ENCODE measurements at places on chromosomes 7 and 10.

DNA sequence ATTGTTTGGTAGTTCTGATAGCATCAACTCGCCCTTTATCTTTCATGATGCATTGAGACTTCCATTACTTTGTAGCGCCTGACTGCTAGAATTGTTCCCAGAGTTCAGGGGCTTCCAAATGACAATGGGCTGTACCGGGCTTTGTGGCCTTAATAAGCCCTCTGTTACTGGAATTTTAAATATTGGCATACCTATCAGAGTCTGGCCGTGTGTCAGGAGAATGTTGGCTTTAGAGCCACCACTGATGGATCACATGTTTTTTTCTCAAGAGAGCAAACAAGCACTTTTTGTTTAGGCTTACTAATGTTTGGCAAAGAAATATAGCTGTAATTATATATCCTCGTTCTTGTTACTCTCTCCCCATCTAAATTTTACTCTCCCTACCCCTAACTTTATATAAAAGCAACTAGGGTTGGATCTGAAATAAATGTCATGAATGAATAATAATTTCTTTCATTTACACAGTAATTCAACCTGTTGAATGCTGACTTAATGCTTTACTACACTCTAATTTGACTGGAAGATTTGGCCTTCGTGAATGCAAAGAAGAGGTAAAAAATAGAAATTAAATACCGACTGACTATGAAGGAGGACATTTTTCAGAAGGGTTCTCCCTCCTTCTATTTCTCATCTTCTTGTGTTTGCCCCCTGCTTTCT lies 396.7 kb downstream of the AUTS2 start:
- DNase-seq, result peak; percentile 50

GRCh38 chr10:30542001-30542894 lies 87.3 kb downstream of the LYZL2 start:
- no peak for DNase-seq

- DNase-seq, result no peak
Observed at GRCh38 chr7:36312064-36312914, 77.4 kb upstream of the ANLN start.

GRCh38 chr7:101667920-101668319 lies 38.8 kb upstream of the MYL10 start:
- no peak for DNase-seq

DNA sequence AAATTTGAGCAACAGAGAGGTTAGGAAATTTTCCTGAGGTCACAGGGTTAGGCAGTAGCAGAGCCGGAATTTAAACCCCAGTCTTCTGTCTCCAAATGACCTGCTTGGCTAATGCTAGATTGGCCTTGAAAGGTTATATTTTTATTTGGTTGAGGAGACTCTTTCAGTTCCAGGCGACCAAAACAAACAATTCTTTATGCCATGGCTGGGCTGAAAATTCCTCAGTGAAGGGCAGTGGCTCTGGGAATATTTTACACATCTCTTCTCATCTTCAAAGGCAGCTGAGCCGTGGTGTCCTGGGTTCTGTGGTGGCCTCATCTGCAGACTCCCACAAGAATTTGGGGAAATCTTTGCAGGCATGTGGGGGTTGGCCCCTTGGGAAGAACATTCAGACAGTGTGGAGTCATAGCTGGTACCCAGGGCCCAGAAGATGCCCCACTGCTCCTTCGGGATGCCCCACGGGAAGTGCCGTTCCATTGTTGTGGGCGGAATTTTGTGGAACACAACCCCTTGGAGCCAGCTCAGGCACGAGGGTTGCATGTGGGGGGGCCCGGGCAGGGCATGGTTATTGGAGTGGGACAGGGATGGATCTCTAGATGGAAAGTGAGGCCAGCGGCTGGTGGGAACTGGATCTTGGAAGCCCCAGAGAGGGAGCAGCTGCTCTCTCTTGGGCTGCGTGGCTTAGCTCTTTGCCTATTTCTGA lies 33.2 kb downstream of the RPS24 start:
- DNase-seq, result no peak

GRCh38 chr10:70984986-70985722 lies 96.8 kb upstream of the PCBD1 start:
- no peak for DNase-seq

DNA sequence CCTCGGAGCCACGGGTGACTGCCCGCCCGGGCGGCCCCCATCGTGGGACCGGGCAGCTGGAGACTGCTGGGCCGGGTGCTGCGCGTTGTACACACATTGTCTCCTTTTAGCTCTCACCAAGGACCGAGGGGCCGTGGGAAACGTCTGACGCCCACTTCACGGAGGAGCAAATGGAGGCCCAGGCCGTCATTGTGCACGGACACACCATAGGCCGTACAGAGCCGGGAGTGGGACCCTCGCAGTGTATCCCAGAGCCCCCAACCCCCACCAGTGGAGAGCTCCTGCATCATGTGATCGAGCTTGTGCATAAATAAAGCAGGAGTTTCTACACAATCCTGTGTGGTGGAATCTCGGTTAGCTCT lies 722 bp downstream of the DENND10 start:
- no peak for DNase-seq

DNA sequence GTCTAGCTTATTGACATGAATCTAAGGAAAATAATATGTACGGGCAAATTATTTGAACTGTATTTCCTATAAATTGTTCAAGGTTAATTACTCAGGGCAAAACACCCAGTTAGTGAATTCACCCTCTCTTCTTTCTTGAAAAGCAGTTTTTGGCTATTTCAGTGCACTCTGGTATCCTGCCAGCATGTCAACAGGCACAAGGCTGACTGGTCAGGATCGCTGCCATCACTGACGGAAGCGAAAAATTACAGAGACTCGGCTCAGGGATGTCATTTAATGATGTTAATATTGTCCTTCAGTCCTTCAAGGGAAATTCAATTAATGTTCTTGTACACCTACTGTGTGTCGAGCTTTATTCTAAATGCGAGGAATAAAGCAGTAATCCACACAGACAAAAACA lies 28.3 kb upstream of the OLAH start:
- DNase-seq, result no peak

DNA sequence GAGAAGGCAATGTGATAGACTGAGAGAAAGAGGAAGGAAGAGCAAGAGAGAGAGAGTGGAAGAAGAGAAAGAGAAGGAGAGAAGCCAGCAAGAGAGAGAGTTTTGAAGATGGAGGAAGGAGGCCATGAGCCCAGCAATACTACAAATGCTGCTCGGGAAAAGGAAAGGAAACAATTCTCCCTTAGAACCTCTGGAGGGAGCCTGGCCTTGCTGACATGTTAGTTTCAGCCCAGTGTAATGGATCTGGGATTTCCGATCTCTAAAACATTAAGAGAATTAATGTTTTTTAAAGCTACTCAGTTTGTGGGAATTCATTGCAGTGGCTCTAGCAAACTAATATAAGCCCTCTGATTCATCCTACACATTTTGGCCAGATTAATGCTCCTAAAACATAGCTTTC lies 206.8 kb upstream of the MTPN start:
- DNase-seq, result peak; percentile 20

GRCh38 chr7:150481922-150482321 lies 31.5 kb downstream of the GIMAP8 start:
- no peak for DNase-seq

DNA sequence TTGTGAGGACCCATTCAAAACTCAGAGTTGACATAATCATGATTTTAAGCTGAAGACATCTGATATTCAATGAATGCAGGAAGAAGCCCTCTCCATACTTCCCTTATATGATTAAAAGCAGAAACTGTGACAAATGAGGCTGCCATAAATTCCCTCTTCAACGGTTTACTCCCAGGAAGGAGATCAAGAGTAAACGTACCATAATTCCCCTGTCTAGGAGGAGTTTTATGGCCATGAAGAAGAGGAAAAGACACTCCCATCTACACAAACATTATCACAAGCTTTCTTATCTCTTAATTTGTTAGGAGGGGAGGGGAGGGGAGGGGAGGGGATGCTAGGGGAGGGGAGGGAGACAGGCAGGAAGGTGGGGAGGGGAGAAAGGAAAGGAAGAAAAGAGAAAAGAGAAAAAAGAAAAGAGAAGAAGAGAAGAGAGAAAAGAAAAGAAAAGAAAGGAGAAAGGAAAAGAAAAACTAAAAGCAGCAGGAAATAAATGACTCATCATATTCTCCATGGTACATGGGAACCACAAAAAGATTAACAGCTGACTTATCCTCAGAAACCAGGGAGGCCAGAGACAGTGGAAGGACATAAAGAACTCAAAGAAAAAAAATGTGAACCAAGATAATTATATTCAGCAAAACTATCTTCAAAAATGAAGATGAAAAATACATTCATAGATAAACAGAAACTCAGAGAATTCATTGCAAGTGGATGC lies 121.6 kb downstream of the ALOX5 start:
- DNase-seq, result no peak
